Kidney (tissue), 22 donors: ENCODE measurements at places on chromosomes 1 and 21. TPM values are rescaled to one million over a fixed set of nuclear protein-coding genes. Genes with fewer than 3 reads are reported as not detected.

The SLC25A34 gene
- 1.5 TPM for total RNA-seq

The AADACL3 gene
- total RNA-seq, result not detected

The ADCY10 gene
- total RNA-seq, result 0.22 TPM

The SLC66A1 gene
- 12.2 TPM for total RNA-seq

DNA sequence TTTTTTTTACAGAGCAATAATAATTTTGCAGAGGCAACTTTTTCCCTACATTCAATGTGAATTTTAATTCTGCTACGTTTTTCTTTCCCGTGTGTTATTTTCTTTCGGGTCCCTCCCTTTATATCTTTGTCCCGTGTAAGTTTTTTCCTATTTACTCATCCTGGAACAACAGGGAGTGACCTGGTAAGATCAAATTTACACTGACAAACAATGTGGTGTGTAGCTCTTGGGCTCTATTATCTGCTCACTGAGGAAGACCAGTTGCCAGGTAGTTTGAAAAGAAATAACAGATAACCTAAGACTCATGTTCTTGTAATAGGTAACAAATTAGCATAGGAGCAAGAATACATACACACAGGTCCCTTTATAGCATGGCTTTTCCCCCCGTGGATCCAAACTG lies 33.7 kb upstream of the GUCA2A start:
- no peaks in the 10 kb centered on the region for H3K27me3 ChIP-seq
- H3K4me3 ChIP-seq, result no peak overlapping the region
- peaks cover 16% of the 10 kb centered on the region for H3K36me3 ChIP-seq
- DNase-seq, result no peak

GRCh38 chr1:53511323-53511932 lies 52.2 kb downstream of the DMRTB1 start:
- no peak overlapping the region for H3K27ac ChIP-seq
- no peak for DNase-seq
- no peaks in the 10 kb centered on the region for H3K27me3 ChIP-seq
- peaks cover 2% of the 10 kb centered on the region for H3K36me3 ChIP-seq
- no peaks in the 10 kb centered on the region for H3K4me1 ChIP-seq
- no peak overlapping the region for H3K4me3 ChIP-seq

DNA sequence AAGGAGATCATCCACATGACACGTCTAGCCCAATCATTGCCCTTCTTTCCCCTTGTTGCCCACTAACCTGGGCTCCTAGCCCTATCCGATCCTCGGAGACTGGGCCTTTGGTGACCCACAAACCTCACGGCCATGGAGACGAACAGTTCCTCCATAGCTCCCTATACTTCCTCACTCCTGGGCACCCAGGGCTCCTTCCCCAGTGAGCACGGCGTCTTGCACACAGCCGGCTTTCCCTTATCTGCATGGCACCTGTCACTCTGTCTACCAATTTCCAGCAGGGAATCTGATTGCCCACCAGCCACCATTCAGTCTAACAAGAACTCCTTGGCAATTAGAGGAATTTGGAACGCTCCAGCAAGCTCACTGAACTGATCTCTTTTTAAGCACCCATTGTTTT lies 3.1 kb downstream of the GNG4 start:
- H3K4me3 ChIP-seq, result no peak overlapping the region
- no peaks in the 10 kb centered on the region for H3K36me3 ChIP-seq
- peaks cover 7% of the 10 kb centered on the region for H3K4me1 ChIP-seq
- H3K27me3 ChIP-seq, result peaks cover 3% of the 10 kb centered on the region
- no peak for DNase-seq
- H3K27ac ChIP-seq, result no peak overlapping the region

DNA sequence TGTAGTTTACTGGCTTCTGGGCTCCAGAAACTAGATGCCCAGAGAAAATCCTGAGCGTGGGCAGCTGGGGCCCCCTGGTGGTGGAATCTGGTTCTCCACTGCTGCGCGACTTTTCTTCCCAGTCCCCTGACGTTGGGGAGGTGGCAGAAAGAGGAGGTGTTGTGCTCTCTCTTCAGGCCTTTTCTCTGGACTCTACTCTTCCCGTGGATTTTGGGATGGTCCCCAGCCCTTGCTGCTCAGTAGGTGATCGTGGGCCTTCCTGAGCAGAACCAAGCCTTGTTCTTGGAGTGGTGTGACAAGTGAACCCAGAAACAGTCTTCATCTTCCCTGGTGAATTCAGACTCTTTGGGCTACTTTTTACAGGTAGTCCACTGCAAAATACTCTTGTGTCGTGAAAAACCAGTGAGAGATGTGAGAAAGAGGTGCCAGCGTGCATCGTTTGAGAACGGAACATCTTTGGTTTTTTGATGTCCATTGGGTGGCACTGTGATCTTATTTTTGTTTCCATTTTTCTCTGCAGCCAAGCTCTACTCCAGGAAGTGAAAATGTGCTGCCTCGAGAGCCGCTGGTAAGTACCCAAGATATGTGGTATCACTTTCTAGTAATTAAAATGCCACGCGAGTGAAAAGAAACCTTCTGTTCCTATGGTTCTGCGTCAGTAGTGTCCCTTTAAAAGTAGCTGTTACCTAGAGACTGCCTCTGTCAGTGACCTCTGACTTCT lies 20.2 kb downstream of the PEX14 start:
- no peak overlapping the region for H3K4me3 ChIP-seq
- peak; percentile 82 for DNase-seq
- peak overlapping the region; percentile 92 for H3K27ac ChIP-seq

DNA sequence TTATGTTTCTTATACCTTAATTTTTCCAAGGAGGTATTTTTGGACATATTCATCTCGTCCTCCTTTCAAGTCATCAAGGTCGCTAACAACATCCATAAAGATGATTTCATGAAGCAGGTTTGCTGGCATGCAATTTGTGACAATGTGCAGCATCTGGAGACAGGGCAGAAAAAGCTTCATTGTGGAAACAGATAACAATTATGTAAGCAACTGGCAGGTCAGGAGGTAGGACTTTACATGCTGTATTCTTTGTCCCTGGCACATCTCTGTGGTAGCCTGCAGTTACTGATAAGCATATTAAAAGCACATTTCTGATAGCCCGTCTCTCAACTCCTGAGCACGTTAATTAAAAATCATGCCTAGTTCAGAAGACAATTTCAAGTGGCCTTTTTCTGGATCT lies 156.8 kb downstream of the LEPR start:
- H3K36me3 ChIP-seq, result no peaks in the 10 kb centered on the region
- no peaks in the 10 kb centered on the region for H3K27me3 ChIP-seq
- no peaks in the 10 kb centered on the region for H3K4me1 ChIP-seq
- H3K4me3 ChIP-seq, result no peak overlapping the region
- no peak overlapping the region for H3K27ac ChIP-seq

DNA sequence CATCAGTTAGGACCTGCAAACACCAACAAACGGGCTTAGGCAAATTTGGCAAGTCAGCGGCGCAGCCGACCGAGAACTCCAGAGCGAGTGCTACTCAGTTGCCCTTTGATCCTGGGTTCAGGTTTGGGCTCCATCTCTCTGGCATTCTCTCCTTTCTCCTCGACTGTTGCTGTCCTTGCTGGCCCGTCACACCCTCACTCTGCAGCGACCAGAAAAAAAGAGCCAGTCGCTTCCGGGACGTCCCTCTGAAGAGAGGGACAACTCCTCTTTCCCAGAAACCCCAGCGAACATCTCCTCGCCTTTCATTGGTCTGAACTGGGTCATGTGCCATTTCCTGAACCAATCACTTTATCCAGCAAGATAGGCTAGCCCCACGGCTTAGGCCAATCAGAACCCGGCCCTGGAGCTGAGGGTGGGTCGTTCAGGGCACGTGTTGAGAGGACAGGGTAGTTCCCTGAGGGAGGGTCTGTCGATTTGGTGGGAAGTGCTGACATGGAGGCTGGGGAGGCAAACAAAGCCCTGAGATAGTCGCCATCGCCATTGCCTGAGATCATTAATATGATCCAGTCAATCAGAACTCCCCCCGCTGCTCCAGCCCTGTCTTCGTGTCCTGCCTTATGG lies 113.7 kb downstream of the PTPRU start:
- H3K27ac ChIP-seq, result no peak overlapping the region
- no peaks in the 10 kb centered on the region for H3K4me1 ChIP-seq
- H3K27me3 ChIP-seq, result no peaks in the 10 kb centered on the region
- H3K36me3 ChIP-seq, result no peaks in the 10 kb centered on the region

GRCh38 chr1:154463512-154463990 lies 38.5 kb upstream of the TDRD10 start:
- no peak for DNase-seq
- peak overlapping the region; percentile 18 for H3K27ac ChIP-seq

DNA sequence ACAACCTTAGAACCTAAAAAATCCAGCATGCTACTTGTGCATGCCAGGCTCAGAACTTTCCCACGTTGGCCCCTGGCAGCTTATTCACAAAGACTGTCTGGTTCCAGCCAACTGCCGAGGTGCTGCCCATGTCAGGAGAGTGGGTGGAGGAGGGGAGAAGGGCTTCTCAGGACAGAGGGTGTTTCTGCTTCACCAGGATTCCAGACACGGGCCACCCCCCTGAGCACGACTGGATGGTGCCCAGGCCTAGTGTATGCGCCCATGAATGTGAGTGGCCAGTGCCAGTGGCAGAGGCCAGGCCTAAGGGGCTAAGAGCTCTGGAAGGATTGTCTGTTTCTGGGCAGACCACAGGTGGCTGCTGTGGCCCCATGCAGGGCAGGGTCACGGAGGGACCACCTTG lies 148.2 kb upstream of the COL6A1 start:
- DNase-seq, result peak; percentile 51
- H3K36me3 ChIP-seq, result no peaks in the 10 kb centered on the region
- no peak overlapping the region for H3K4me3 ChIP-seq
- H3K4me1 ChIP-seq, result no peaks in the 10 kb centered on the region

DNA sequence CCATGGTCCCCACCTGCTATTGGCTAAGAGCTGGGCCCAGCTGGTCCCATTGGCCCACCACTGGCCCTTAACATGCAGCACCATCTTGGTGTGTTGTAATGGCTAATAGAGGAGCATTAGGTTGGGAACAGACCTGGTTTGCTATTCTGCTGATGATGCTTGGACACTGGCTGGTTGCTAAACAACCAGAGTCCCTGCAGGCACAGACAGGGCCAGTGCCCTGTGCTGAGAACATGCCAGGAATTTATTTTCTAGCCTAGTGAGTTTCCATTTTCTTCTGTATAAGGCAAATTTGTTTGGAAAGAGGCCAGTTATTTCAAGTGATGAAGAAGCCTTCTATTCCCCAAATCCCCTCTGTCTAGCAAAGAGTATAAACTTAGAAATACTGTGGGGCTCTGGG lies 42.9 kb upstream of the TDRD10 start:
- no peaks in the 10 kb centered on the region for H3K27me3 ChIP-seq
- H3K27ac ChIP-seq, result no peak overlapping the region
- H3K4me1 ChIP-seq, result no peaks in the 10 kb centered on the region
- DNase-seq, result no peak
- H3K4me3 ChIP-seq, result no peak overlapping the region

- H3K4me3 ChIP-seq, result no peak overlapping the region
- no peak overlapping the region for H3K27ac ChIP-seq
- H3K27me3 ChIP-seq, result no peaks in the 10 kb centered on the region
- DNase-seq, result no peak
- H3K36me3 ChIP-seq, result no peaks in the 10 kb centered on the region
- H3K4me1 ChIP-seq, result no peaks in the 10 kb centered on the region
Measured at GRCh38 chr1:172909606-172910326, 141.0 kb downstream of the TNFSF18 start.

GRCh38 chr1:218592688-218593087 lies 247.6 kb downstream of the TGFB2 start:
- H3K4me1 ChIP-seq, result no peaks in the 10 kb centered on the region
- H3K4me3 ChIP-seq, result no peak overlapping the region
- H3K27ac ChIP-seq, result no peak overlapping the region
- no peak for DNase-seq

DNA sequence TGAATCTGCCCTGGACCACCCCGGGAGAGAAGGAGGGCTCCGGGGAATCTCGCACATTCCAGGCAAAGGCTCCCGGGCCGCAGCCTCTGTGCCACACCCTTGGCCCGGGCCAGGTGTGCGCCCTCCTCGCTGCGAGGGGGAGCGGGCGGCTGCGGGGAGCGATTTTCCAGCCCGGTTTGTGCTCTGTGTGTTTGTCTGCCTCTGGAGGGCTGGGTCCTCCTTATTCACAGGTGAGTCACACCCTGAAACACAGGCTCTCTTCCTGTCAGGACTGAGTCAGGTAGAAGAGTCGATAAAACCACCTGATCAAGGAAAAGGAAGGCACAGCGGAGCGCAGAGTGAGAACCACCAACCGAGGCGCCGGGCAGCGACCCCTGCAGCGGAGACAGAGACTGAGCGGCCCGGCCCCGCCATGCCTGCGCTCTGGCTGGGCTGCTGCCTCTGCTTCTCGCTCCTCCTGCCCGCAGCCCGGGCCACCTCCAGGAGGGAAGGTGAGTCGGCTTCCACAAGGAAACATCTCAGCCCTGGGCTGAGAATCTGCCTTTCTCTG lies at the start of gene LAMC2:
LAMC2 (plus strand) TSS at position 324 of the 550 bp plus-strand sequence; CDS start at position 413, 89 bp downstream.
- H3K27ac ChIP-seq, result no peak within 1 kb of the TSS
- no peaks in the 10 kb centered on the region for H3K27me3 ChIP-seq
- peak; percentile 82 for DNase-seq
- H3K36me3 ChIP-seq, result no peaks in the 10 kb centered on the region

DNA sequence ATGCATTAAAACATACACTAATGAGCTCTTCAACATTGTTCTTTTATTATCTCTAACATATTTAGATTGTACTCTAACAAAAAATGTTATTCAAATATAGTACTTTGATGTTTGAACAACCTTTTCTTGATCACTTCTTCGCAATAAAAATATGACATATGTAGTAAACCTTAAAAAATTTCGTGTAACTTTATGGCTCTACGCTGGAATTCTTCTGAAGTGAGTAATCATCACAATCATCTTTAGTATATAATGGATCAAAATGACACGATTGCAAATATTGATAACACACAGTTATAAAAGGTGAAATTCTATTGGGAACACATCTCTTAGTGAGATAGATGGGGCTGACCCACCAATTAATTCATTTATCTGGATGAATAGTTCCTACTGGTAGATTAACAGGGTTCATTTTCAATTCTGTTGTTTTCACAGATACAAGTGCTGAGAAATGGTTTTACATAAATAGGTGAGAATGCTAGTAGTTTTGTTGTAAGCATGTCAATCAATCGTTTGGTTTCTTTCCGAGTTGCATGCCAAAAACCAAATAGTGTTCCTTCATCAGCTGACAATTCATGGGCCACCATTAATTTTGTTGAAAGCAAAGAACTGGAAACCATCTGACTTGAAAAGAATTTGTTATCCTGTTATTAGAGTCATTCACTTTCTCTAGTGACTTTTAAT lies 1.5 kb upstream of the ZMPSTE24 start:
- H3K27me3 ChIP-seq, result no peaks in the 10 kb centered on the region
- no peaks in the 10 kb centered on the region for H3K36me3 ChIP-seq
- H3K27ac ChIP-seq, result no peak overlapping the region

- peaks cover 5% of the 10 kb centered on the region for H3K4me1 ChIP-seq
- H3K4me3 ChIP-seq, result no peak overlapping the region
- no peaks in the 10 kb centered on the region for H3K27me3 ChIP-seq
- DNase-seq, result no peak
- H3K36me3 ChIP-seq, result peaks cover 42% of the 10 kb centered on the region
Measured at GRCh38 chr1:32186077-32186476, 6.6 kb downstream of the TXLNA start.

- no peaks in the 10 kb centered on the region for H3K27me3 ChIP-seq
- no peak overlapping the region for H3K4me3 ChIP-seq
- peak; percentile 68 for DNase-seq
- H3K27ac ChIP-seq, result no peak overlapping the region
Measured at GRCh38 chr1:51189421-51190073, 46.5 kb upstream of the RNF11 start.

- no peak overlapping the region for H3K4me3 ChIP-seq
Measured at GRCh38 chr1:202069662-202070061, 53.1 kb upstream of the GPR37L1 start.
